ENCODE measurements at places on chromosomes 16 and 17.

DNA sequence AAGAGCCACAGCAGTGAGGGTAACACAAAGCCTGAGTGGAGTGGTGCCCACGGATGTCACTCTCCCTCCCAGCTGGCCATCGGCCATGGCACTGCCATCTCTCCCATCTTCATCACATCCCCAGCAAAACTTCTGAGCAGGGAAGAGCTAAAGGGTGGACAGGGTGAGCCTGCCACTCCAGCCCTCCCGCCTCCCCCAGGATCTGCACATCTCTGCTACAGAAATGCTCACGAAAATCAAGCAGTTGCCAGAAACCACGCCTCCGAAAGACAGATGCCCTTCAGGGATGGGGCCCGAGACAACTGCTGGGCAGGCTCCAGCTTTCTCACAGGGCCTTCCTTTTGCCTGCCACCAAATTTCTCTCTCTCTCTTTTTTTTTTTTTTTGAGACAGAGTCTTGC is 3.6 kb downstream of the GRIN2C start:
- DNase-seq, result no peak

DNA sequence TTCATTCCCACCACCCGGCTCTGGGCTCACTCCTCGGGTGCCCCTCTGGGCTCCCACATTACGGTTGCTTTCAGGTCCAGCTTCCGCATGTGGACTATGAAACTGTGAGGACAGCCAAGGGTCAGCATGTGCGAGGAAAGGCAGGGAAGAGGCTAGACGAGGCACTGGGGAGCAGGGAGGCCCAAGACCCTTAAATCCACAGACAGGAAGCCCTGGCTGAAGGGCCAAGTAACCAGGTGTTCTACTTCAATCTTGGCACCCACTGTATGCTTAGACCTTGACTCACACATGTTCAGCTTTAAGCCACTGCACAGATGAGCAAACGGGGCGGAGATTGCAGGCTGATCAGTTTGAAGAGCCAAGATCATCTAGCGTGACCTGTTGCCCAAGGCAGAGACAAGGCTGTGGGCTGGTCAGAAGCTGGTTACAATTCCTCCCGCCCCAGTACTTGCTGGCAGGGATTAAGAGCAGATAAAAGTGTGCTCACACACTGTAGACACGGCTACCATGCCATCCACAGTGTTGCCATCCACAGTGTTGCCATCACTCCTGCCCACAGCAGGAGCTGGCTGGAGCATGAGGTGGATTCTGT is at the start of gene CES4A:
Gene CES4A (plus strand): TSS at position 393 of the 592 bp plus-strand sequence. CDS start 184 bp downstream, at position 577.
- DNase-seq, result no peak

- no peak for DNase-seq
These were observed 16.3 kb downstream of the DNAI2 start for GRCh38 chr17:74290340-74290739.

- DNase-seq, result peak; percentile 80
These were observed at the start of gene B4GALNT2 for GRCh38 chr17:49132699-49133364. Gene B4GALNT2, plus strand, starts transcription at chr17:49132769. Its CDS starts 24 bp downstream, at chr17:49132793.

- no peak for DNase-seq
These were observed 1151.9 kb upstream of the GOT2 start for GRCh38 chr16:59886021-59886420.

DNA sequence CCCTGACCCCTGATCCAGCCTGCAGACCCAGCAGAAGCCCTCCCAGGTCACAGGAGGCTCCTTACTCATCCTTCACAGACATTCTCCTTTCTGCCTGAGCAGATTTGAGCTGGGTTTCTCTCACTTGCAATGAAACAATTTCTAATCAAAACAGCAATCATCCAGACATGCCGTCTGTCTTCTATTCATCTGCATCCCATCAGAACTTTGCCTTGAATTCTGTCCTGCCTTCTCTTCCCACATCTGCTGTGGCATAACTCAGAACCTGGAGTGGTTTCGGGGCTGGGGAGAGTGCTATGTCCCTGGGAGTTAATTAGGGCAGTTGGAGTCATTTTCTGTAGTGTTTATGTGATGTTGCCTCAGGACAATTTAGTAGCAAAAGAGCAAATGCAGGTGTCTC is 278.6 kb downstream of the CBLN1 start:
- DNase-seq, result no peak

GRCh38 chr16:88983165-88983564 is 6.2 kb upstream of the CBFA2T3 start:
- no peak for DNase-seq

DNA sequence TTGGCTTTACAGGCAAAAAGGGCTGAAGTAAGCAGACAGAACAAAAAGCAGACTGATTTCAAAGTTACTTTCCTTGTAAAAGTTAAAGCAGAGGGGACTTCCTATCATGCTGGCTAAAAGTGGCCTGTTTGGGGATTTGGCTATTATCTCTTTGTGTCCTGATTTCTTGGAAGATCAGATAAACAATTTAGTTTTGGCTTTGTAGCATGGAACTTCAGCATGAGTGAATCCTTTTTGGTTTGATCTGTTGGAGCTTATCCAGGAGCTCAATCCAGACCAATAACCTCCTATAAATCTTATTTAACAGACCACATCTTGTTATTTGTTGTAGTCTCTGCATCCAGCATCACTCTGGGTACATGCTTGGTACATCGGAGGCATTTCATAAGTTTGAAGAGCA is 8.9 kb upstream of the RNF112 start:
- DNase-seq, result no peak

- peak; percentile 16 for DNase-seq
These were observed 864 bp upstream of the CTCF start for GRCh38 chr16:67561501-67561823.

Data from iPS-NIHi11 (cell line).